Stomach (tissue), 19 donors: ENCODE measurements at places on chromosomes 3 and 15. TPM values are rescaled to one million over a fixed set of nuclear protein-coding genes. Genes with fewer than 3 reads are reported as not detected.

DNA sequence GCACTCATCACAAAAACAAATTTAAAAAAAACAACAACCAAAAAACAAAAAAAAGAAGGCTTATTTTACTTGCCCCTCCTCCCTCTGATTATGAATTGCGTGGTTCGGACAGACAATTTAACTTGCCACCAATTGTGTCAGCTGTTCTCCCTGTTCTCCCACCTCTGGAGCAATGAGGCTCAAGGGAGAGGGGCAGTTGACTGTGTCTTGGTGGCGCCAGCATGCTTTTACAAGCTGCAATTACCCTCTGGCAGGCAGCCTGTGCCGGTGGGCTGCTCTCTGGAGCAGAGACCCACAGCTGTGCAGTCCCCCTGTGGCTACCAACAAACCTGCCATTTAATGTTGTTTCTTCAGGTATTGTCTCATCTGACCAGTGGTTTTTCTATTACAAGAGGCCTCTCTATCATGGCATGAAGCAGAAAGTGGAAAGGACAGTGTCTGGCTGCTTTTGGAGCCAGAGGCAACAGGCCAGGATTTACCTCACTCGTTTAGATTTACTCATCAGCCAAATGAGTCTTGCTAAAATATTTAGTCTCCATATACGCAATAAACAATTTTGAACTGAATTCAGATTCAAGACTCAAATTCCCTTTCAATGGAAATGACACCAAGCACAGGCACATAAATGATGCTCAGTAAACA is 192.0 kb upstream of the TPRG1 start:
- H3K4me3 ChIP-seq, result no peak overlapping the region
- H3K27ac ChIP-seq, result peak overlapping the region; percentile 52
- no peaks in the 10 kb centered on the region for H3K36me3 ChIP-seq
- DNase-seq, result no peak

- H3K36me3 ChIP-seq, result no peaks in the 10 kb centered on the region
- H3K27ac ChIP-seq, result no peak overlapping the region
- H3K4me3 ChIP-seq, result no peak overlapping the region
- H3K4me1 ChIP-seq, result no peaks in the 10 kb centered on the region
- no peak for DNase-seq
These were observed 114.2 kb downstream of the ULK4 start for GRCh38 chr3:41847679-41848078.

GRCh38 chr3:42937334-42937733 is 31.4 kb downstream of the ZNF662 start:
- no peak for DNase-seq
- H3K27me3 ChIP-seq, result no peaks in the 10 kb centered on the region
- no peak overlapping the region for H3K4me3 ChIP-seq

- no peak overlapping the region for H3K4me3 ChIP-seq
- H3K27ac ChIP-seq, result no peak overlapping the region
- no peaks in the 10 kb centered on the region for H3K4me1 ChIP-seq
- DNase-seq, result no peak
These were observed 826.2 kb downstream of the ROBO1 start for GRCh38 chr3:78941587-78941986.

DNA sequence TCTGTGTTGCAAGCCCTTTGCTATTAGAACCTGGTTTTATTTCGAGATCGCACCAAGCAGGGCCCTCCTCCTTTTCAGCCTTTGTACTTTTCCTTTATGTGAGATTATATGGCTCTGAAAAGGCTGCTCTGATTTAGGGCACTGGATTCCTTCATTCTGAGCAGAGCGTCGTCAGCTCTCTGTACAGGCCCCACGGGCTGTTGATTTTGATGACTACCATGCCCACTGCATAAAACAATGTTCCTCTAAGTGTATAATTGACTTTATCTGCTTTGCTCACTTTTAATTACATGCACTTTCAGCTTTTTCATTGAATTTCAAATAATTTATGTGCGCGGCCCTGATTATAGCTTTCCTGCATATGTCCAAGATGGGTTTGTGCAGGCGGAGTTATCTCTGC is 4.4 kb upstream of the PSMD6 start:
- no peak overlapping the region for H3K27ac ChIP-seq
- H3K27me3 ChIP-seq, result peaks cover 25% of the 10 kb centered on the region
- no peak for DNase-seq
- H3K4me1 ChIP-seq, result peaks cover 15% of the 10 kb centered on the region
- H3K4me3 ChIP-seq, result no peak overlapping the region

DNA sequence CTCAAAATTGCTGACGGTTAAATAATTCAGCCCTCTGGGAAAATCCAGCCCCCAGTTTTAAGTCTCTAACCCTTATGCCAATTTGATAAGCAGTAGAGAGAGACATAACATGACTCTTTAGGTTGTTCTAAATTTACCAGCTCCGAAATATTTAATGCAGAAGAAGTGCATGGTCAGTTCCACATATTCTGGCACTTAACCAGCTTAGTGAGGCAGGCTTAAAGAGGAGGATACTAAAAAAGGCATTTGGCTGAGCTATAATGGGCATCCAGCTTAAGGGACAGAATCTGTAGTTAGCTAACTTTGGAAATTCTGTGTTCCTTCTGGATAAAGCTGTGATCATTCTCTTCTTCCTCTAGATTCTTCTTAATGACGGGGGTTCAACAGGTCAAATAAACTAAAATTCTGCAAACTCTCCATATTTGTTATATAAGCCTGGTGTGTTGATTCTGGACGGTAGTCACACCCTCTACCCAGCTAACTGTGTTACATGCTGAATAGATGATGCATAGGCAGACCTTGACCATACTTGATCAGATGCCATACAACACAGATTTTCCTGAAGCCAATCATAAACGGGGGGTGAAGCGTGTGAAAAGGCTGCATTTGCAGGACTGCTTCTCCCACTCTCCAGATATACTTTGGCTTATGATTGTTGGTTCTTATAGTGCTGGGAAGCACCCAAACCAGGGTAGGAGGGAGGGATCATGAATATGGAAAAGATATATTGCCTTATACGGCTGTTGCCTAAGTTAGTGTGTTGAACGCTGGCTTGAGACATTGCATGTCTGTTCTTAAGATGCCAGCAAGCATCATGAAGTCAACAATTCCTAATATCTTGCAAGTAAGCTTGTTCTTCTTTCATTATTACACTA is 118.4 kb downstream of the FGF12 start:
- DNase-seq, result no peak
- no peak overlapping the region for H3K27ac ChIP-seq
- H3K36me3 ChIP-seq, result no peaks in the 10 kb centered on the region
- H3K4me1 ChIP-seq, result no peaks in the 10 kb centered on the region
- H3K4me3 ChIP-seq, result no peak overlapping the region

GRCh38 chr3:29924783-29925561 is 644.1 kb downstream of the RBMS3 start:
- no peaks in the 10 kb centered on the region for H3K36me3 ChIP-seq
- no peak for DNase-seq
- no peaks in the 10 kb centered on the region for H3K27me3 ChIP-seq

DNA sequence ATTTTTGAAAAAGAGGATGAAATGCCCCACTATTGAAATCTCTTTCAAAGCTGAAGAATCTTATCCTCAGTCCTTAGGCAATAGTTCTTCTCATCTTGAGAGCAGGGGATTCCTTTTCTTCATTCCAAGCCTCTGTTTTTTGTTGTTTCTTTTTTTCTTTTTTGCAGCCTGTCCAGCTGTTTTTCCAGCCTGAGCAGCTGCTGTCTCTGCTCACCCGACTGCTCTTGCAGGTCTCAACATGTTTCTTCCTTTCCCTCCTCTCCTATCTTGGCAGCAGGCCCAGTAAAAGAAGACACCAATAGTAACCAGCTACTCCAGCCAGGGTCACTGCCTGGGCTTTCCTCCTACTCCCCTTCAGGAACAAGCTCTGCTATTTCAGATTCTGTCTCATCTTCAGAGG is 23.8 kb downstream of the MEX3B start:
- H3K4me3 ChIP-seq, result no peak overlapping the region
- no peaks in the 10 kb centered on the region for H3K4me1 ChIP-seq
- peak; percentile 66 for DNase-seq
- no peaks in the 10 kb centered on the region for H3K36me3 ChIP-seq
- H3K27ac ChIP-seq, result no peak overlapping the region
- H3K27me3 ChIP-seq, result no peaks in the 10 kb centered on the region

GRCh38 chr3:154926721-154927120 is 153.4 kb upstream of the MME start:
- H3K27me3 ChIP-seq, result no peaks in the 10 kb centered on the region
- H3K4me3 ChIP-seq, result no peak overlapping the region
- DNase-seq, result no peak
- H3K4me1 ChIP-seq, result no peaks in the 10 kb centered on the region
- H3K27ac ChIP-seq, result no peak overlapping the region

DNA sequence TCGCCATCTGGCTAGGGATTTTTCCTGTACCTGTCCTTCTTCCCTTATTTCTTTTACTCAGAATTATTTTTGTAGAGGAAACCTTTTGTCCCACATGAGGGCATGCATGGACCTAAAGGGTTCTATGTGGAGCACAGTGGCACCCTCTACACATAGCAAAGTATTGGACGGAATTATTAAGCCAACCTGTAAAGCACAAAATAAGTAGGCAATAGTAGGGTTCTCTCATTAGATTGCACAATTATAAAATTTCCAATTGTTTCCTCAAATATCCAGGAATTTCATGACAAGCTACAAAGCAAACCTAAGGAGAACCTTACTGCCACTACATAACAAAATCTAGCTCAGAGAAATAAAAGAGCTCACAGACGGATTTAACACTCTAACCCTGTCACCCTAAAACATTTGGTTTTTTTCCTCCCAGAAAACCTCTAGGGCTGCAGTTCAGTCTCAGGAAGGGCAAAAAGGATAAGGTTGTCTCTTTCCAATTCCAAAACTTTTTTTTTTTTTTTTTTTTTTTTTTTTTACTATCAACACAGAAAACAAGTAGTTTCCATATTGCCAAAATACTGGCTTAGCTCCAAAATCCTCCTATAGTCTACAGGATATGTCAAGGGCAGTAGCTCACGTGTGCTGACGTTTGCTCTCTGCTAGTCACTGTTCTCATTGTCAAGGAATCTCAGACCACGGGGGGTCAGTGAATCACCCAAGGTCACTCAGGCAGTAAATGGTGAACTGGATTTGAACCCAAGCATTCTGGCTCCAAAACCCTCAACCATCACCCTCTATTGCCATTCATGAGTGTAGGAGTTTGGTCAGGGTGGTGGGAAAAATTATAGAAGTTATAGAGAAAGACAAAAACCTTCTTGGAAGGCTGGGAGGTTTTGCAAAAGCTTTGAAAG is 52.3 kb downstream of the NCEH1 start:
- no peaks in the 10 kb centered on the region for H3K27me3 ChIP-seq
- H3K4me3 ChIP-seq, result no peak overlapping the region
- H3K36me3 ChIP-seq, result no peaks in the 10 kb centered on the region
- H3K4me1 ChIP-seq, result no peaks in the 10 kb centered on the region

- no peak overlapping the region for H3K4me3 ChIP-seq
- no peaks in the 10 kb centered on the region for H3K4me1 ChIP-seq
- no peaks in the 10 kb centered on the region for H3K27me3 ChIP-seq
- no peaks in the 10 kb centered on the region for H3K36me3 ChIP-seq
These were observed 18.4 kb upstream of the RPLP1 start for GRCh38 chr15:69434238-69434637.

- no peaks in the 10 kb centered on the region for H3K4me1 ChIP-seq
- H3K27ac ChIP-seq, result no peak overlapping the region
- DNase-seq, result no peak
- no peaks in the 10 kb centered on the region for H3K36me3 ChIP-seq
- no peak overlapping the region for H3K4me3 ChIP-seq
These were observed 31.7 kb upstream of the NPHP3 start for GRCh38 chr3:132753946-132754345.

DNA sequence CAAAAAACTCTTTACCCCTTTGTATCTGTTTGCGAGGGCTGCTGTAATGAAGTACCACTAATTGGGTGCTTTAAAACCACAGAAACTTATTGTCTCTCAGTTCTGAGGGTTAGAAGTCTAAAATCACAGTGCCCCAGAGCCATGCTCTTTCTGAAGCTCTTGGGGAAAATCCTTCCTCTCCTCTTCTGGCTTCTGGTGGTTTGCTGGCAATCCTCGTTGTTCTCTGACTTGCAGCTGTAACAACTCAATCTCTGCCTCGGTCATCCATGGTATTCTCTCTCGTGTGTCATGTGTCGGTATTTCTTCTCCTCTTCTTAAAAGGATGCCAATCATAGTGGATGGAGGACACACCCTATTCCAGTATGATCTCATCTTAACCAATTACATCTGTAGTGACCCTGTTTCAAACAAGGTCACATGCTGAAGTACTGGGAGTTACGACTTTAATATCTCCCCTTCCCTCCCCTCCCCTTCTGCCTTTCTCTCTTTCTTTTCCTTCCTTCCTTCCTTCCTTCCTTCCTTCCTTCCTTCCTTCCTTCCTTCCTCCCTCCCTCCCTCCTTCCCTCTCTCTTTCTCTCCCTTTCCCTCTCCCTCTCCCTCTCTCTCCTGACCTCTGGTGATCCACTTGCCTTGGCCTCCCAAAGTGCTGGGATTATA is 6.5 kb upstream of the ARL8B start:
- H3K4me1 ChIP-seq, result no peaks in the 10 kb centered on the region
- no peak overlapping the region for H3K4me3 ChIP-seq
- H3K27ac ChIP-seq, result no peak overlapping the region

DNA sequence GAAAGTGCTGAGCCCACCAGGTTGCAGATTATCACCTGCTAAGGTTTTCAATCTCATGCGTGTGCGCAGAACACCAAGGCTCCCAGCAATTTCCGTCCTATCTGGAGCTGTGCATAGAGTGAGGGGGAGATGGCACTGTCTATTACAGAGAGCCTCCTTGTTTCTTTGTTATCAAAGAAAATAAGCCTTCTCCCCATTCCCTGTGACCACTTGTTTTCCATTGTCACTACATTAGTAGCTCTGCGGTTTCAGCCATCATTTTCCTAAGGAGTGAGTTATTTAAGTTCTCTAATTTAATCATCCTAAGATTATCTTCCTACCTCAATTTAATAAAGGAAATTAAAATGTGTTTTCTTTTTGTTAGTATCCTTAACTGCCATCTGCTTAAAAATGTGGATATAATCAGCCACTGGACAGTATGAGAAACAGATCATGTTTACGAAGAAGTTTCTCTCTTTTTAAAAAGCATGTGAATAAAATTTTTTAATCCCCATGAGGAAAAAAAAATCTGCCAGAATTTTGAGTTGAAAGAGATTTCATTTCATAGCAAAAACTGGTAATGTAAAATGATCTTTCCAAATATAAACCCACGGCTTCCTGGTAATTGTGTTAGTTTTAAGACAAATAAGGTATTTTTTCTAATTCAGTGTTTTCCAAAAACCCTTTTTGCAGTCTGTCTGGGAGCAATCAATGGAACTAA is 172.3 kb upstream of the UBE2E1 start:
- no peaks in the 10 kb centered on the region for H3K36me3 ChIP-seq
- DNase-seq, result no peak
- no peak overlapping the region for H3K4me3 ChIP-seq
- H3K27ac ChIP-seq, result no peak overlapping the region

- no peak for DNase-seq
- H3K4me3 ChIP-seq, result no peak overlapping the region
- no peak overlapping the region for H3K27ac ChIP-seq
- H3K36me3 ChIP-seq, result no peaks in the 10 kb centered on the region
These were observed 2.3 kb downstream of the RASGRP1 start for GRCh38 chr15:38562278-38562677.

Gene CYP19A1
- 2.7 TPM for polyA plus RNA-seq

Gene TMEM44
- 9.1 TPM for polyA plus RNA-seq

Gene GOLGA6L7
- polyA plus RNA-seq, result not detected

Gene ROPN1
- 0.15 TPM for polyA plus RNA-seq

Gene CASR
- 0.03 TPM for polyA plus RNA-seq

Gene NMNAT3
- polyA plus RNA-seq, result 3.6 TPM

Gene ARNT2
- 1.4 TPM for polyA plus RNA-seq

Gene A4GNT
- 0.62 TPM for polyA plus RNA-seq

Gene C3orf22
- polyA plus RNA-seq, result not detected

Gene ATP8B4
- 1.6 TPM for polyA plus RNA-seq
